Liver (tissue), 10 donors: ENCODE measurements at places on chromosomes 13 and 19.
A peak's percentile ranks its signal among the peaks of the same experiment; 100 is the strongest.

- no peak for DNase-seq
Measured at GRCh38 chr19:2089727-2090053, 6.4 kb downstream of the MOB3A start.

DNA sequence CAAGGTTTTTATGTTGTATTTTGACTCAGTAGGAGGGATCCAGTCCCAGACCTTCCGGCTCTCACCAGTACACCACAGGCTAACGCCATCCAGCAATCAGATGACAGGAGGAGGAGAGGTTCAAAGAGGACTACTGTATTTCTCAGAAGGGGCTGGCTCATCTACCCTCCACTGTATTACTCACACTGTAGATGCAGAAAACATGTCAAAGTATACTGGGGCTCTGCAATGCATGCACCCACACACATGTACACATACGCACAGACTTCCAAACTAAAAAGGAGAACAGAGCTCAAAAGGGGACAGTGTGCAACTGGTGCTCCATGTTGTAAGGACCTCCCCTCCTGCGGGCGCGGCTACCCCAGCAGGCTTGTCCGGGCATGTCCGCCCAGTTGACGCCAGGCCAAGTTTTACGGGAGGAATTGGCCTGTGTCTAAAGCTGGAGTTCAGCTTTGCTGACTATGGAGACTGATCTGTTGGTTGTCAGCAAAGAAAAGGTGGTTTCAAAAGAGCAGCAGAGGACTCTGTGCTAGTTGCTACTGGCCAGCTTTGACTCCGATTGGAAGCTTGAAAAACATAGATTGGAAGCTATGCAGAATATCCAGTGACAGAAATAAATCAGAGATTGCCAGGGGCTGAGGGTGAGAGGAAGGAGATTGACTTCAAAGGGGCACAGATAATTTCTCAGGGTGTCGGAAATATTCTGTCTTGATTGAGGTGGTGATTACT lies 314.2 kb downstream of the DLEU7 start:
- no peak for DNase-seq

DNA sequence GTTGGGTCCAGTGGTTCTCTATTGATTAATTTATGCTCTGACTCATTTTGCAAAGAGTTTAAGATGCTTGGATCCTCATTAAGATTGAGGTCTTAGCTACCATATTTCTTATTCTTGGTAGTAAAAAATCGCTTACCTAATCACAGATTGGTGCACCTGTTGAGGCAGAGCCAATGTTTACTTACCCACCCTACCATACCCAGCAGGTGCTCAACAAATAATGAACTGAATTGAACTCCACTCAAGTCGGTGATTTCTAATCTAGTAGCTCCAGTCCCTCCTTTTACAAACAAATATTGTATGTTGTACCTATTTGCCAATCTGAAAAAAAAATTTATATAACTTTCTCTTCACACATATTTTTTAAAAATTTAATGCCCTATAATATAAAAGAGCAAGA lies 361.0 kb downstream of the FGF14 start:
- no peak for DNase-seq

GRCh38 chr19:41932720-41933332 lies 4.6 kb upstream of the ERFL start:
- no peak for DNase-seq

GRCh38 chr13:26476111-26476781 lies 81.2 kb upstream of the WASF3 start:
- no peak for DNase-seq

DNA sequence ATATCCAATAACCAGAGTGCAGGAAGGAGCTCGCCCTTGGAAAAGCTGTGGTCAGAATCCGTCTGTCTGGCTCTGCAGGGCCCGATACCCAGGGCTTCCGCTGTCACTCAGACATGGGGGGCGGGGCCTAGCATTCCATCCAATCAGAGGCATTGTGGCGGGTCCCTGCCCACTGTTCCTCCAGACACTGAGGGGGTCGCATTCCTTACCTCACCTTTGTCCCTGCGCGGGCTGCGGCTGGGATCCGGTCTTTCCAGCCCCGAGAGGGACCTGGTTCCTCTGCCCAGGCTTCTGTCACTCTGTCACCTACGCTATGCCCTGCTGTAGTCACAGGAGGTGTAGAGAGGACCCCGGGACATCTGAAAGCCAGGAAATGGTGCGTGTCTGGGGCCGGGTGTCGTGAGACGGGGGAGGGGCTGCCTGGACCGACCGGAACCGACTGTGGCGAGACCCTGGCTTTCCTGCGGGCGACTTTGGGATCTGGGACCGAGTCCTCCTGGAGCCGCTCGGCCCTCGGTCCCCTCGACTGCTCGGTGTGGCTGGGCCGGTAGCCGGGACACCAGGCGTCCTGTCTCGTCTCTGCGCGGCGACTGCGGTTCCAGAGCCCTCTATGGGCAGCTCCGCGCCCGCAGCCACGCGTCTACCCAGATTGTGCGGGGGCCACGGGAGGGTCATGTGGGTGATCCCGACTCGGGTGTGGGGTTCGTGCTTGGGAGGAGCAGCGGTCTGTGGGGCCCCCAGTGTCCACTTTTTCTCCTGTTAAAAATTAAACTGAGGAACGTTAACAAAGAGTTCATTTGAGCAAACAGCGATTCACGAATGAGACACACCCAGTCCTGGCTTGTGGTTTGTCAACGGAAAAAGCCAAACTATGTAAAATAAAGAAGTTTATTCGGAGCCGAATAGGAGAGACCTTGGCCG lies at the start of gene ZNF69:
ZNF69 (plus strand) TSS at position 172 of the 921 bp plus-strand sequence; CDS start at position 314, 142 bp downstream.
- peak; percentile 92 for DNase-seq

GRCh38 chr13:67857581-67858310 lies 627.6 kb upstream of the PCDH9 start:
- DNase-seq, result no peak

- DNase-seq, result no peak
Measured at GRCh38 chr13:59898066-59898465, 265.7 kb downstream of the DIAPH3 start.
